Caki2 (cell line): ENCODE measurements at places on chromosomes 7 and 10. TPM values are rescaled to one million over a fixed set of nuclear protein-coding genes. Genes with fewer than 3 reads are reported as not detected.

DNA sequence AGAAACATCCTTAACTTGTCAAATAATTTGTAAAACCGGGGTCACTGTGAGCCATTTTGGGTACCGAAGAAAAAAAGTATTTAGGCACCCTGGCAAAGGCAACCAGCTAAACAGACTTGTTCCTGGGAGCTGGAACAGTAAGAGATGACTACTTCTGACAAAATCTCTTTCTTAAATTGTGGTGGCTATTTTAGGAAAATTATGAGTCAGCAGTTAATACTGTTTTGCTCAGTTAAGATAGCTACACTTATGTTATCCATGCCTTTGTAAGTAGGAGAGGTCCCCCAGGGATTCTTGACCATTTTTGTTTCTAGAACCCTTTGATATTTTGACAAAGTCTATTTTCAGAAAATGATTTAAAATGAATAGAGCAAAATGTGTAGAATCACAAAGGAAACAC lies 68.7 kb downstream of the TAX1BP1 start:
- no peak for DNase-seq

- DNase-seq, result no peak
Observed at GRCh38 chr10:20474064-20474463, 423.0 kb downstream of the NEBL start.

DNA sequence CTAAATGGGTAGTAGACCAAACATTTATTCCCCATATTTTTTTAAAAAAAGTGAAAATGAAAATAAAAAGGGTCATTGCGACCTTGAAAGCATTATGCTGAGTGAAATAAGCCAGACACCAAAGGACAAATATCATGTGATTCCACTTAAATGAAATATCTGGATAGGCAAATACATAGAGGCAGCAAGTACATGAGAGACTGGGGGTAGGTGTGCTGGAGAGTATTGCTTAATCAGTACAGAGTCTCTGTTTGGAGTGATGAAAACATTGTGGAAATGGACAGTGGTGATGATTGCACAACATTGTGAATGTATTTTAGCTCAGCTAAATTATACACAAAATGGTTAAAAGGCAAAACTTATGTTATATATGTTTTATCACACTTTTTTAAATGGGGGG lies 169.4 kb downstream of the AKR1D1 start:
- no peak for DNase-seq

DNA sequence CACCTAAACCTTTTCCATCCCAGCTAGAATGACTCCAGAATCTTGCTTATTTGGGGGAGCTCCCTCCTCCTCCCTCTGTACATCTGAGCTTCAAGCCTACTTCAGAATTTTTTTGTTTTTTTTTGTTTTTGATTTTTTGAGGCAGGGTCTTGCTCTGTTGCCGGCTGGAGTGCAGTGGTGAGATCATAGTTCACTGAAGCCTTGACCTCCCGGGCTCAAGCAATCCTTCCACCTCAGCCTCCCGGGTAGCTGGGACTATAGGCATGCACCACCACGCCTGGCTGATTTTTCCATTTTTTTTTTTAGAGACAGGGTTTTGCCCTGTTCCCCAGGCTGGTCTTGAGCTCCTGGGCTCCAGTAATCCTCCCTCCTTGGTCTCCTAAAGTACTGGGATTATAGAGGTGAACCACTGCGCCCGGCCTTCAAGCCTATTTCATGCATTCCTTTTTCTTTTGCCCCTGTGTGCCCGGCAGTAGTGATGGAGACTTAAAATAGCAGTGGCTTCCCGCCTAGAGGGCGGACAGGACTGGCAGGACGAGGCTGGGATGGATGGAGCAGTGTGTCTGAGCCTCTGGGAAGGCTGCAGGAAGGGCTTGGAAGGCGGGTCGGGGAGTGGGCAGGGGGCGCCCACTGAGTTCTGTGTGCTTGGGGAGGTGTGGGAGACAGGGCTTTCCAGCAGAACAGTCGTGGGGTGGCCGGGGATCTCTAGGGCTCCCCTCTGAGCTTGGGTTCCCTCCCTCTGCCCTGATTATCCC lies 8.8 kb downstream of the CUX1 start:
- DNase-seq, result no peak

- DNase-seq, result peak; percentile 84
Observed at GRCh38 chr10:90306187-90306586, 551.7 kb downstream of the HTR7 start.

DNA sequence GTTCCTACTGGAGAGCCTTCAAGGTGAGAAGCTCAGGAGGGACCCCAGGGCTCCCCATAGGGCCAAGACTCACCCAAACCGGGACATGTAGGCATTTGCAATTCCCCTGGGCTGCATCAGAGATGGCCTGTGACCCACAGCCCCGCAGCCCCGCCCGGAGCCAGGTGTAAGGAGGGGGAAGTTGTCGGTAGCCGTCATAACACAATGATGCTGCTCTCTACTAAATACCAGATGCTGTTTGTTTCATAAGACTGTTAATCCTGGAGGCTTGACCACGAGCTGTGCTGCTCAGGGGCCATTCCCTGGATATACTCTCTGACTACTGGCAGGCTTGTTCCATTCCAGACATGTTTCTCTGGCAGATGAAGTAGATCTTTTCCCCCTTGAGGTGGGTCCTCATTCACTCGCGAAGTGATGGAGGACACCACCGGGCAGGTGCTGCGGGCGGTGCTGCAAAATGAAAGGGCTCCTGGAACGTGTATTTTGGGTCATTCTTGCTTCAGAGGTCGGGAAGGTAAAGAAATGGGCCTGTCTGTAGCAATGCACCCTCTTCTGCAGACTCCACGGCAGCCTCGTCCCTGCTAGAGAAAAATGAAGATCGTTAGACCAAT lies 61.1 kb downstream of the MKI67 start:
- DNase-seq, result no peak

GRCh38 chr10:44958196-44958897 lies 1.3 kb upstream of the RASSF4 start:
- DNase-seq, result no peak

The INHBA gene
- 9.5 and 14.4 TPM in 2 replicates for total RNA-seq
